ENCODE measurements at places on chromosomes 5 and 9.

DNA sequence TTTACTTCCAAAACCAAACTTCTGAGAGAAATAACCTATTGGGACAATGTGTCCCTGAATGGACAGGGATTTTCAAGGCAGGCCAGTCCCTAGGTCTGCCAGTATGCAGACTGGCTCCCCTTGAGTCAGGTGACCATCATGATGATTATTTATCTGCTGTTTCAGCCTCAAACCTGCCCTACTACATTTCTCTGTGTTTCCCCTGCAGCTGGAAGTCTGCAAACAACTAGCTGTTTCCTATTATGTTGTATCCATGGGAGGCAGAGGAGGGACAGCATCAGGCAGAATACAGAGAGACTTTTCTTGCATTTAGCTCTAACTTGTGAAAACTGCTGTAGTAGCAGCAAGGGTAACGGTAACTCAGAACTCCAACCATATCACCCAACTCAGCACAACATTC lies 36.2 kb upstream of the IFNK start:
- no peak for DNase-seq

DNA sequence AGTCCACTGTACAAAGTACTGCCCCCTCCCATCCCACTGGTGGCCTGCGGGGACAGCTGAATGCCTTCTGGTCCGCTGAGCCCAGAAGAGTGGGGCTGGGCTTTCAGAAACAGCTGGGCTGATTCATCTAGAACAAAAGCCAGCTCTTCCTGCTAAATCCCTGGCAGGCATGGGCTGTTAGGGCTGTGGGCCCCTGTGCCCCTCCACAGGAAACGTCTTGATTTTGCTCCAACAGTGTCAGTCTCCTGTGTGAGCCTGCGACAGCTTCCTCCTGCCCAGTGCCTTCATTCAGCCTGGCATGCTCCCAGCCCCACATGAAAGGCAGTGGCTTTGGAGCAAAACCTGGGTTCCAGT lies 6.9 kb upstream of the GSN start:
- DNase-seq: no peak

GRCh38 chr9:93189369-93190132 lies 5.6 kb downstream of the WNK2 start:
- no peak for DNase-seq

GRCh38 chr9:21989440-21990189 lies 4.6 kb downstream of the CDKN2A start:
- DNase-seq: no peak

- DNase-seq: no peak
These were observed 233.5 kb downstream of the MRPS30 start for GRCh38 chr5:45042283-45042682.

GRCh38 chr9:81902196-81902595 lies 26.0 kb upstream of the SPATA31D4 start:
- no peak for DNase-seq

DNA sequence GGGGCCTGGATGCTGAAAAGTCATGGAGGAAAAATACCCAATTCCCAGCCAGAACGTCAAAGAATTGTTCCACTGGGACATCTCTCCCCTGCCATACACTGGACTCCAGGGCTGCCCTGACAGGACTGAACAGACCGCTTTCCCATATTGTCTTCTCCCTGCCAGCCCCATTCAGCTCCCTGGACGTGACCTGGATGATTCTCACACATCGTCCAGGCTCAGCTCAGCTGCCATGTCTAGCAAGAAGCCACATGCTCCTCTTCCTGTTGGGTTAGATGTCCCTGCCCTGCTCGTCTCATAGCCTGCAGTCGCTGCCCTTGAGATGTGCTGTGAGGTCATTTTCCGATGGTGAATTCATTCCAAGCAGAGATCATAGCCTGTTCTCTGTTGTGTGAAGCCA lies 37.4 kb downstream of the FOXI1 start:
- no peak for DNase-seq
